ENCODE measurements at places on chromosomes 13 and 19. TPM values are rescaled to one million over a fixed set of nuclear protein-coding genes. Genes with fewer than 3 reads are reported as not detected.

Gene WDR88
- total RNA-seq: not detected

Gene SERPINE3
- not detected for total RNA-seq

Gene SIX5
- total RNA-seq: 16.8 TPM

Gene RASAL3
- total RNA-seq: 15.0 TPM

Gene PRR20A
- not detected for total RNA-seq

Gene LILRA1
- 7.6 TPM for total RNA-seq

Gene ZNF536
- 0.12 TPM for total RNA-seq

Gene RGCC
- 381 TPM for total RNA-seq

Gene KLK12
- total RNA-seq: 1.9 TPM

Gene KLK4
- not detected for total RNA-seq

Gene GPR183
- 9.0 TPM for total RNA-seq

Gene SYMPK
- total RNA-seq: 73.1 TPM

Gene CRX
- not detected for total RNA-seq

Gene DLL3
- not detected for total RNA-seq

Gene CXCL17
- total RNA-seq: 159 TPM

Gene KCNJ14
- 0.71 TPM for total RNA-seq

Gene KLHL1
- not detected for total RNA-seq

Gene DDX49
- total RNA-seq: 32.2 TPM

Gene CGB1
- not detected for total RNA-seq

Gene FLT3LG
- 12.8 TPM for total RNA-seq

Gene IQCN
- total RNA-seq: 4.1 TPM

Gene TYROBP
- 460 TPM for total RNA-seq

Gene ZNF442
- 2.5 TPM for total RNA-seq

Gene CLASRP
- 71.7 TPM for total RNA-seq

Gene GPC5
- 8.7 TPM for total RNA-seq

Gene RFPL4AL1
- total RNA-seq: not detected

Gene LRRC63
- 1.7 TPM for total RNA-seq

Gene LGALS14
- total RNA-seq: not detected

Gene RASA3
- total RNA-seq: 19.1 TPM

Gene SOX21
- 0.18 TPM for total RNA-seq

Gene LIM2
- total RNA-seq: not detected

Gene RPL18
- total RNA-seq: 997 TPM

Gene EBI3
- total RNA-seq: 1.7 TPM

Gene MAP4K1
- 11.4 TPM for total RNA-seq

Gene DHPS
- 77.0 TPM for total RNA-seq

Gene OVOL3
- total RNA-seq: not detected

Gene BRSK1
- 1.0 TPM for total RNA-seq

Gene MBD3L2
- not detected for total RNA-seq

Gene FKRP
- 13.2 TPM for total RNA-seq
